ENCODE measurements at places on chromosomes 4 and X. TPM values are rescaled to one million over a fixed set of nuclear protein-coding genes. Genes with fewer than 3 reads are reported as not detected.

DMRTC1B gene
- not detected for polyA plus RNA-seq

DNA sequence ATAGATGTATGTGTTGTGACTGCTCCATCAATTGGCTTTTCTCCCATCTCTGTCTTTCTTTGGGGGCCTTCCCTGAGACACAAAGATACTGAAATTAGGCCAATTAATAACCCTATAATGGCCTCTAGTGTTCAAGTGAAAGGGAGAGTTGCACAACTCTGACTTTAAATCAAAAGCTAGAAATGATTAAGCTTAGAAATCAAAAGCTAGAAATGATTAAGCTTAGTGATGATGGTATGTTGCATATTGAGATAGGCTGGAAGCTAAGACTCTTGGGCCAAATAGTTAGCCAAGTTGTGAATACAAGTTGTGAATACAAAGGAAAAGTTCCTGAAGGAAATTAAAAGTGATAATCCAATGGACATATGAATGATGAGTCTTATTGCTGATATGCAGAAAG, 452.9 kb upstream of the AGA start:
- H3K27ac ChIP-seq = no peak overlapping the region
- H3K4me3 ChIP-seq = no peak overlapping the region
- DNase-seq = no peak
- no peaks in the 10 kb centered on the region for H3K4me1 ChIP-seq
- no peaks in the 10 kb centered on the region for H3K36me3 ChIP-seq

DNA sequence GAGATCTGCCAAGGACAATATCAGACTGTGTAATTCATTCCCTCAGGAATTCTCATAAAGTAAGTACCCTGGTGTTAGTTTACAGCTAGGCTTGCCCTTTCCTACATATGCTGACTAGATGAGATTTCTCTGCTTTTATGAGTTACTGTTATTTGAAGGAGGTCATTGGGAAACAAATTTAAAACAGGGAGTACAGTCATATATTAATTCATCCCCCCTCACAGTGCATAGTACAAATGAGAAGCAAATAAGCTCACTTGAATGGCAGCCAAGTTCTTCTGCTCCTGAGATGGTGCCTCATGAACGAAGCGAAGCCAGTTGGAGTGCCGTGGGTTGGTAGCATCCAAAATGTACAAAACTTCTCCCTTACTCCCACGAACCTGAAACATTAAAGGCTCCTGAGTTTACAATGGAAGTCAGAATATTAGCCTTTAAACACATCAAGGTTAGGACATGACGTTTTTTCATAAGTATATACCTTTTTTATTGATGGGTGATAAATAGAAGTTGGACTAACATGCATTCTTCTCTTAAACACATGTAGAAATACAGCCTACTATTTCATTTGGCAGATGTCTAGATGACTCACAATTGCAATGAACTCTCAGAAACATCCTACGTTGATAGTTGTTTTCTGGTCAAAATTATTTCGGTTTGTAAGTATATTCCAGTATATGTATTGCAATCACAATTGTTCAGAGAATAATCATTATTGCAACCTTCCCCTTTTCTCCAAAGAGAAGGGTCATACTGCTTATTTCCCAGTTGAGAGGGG, 69.2 kb downstream of the PRDM5 start:
- no peak overlapping the region for H3K4me3 ChIP-seq
- no peaks in the 10 kb centered on the region for H3K27me3 ChIP-seq
- H3K4me1 ChIP-seq = no peaks in the 10 kb centered on the region
- no peak for DNase-seq
- no peak overlapping the region for H3K27ac ChIP-seq

SPANXN3 gene
- not detected for polyA plus RNA-seq

GRCh38 chrX:30931920-30932319, 42.9 kb upstream of the TAB3 start:
- DNase-seq = no peak
- no peak overlapping the region for H3K27ac ChIP-seq
- no peaks in the 10 kb centered on the region for H3K4me1 ChIP-seq
- no peaks in the 10 kb centered on the region for H3K36me3 ChIP-seq
- no peaks in the 10 kb centered on the region for H3K27me3 ChIP-seq

DNA sequence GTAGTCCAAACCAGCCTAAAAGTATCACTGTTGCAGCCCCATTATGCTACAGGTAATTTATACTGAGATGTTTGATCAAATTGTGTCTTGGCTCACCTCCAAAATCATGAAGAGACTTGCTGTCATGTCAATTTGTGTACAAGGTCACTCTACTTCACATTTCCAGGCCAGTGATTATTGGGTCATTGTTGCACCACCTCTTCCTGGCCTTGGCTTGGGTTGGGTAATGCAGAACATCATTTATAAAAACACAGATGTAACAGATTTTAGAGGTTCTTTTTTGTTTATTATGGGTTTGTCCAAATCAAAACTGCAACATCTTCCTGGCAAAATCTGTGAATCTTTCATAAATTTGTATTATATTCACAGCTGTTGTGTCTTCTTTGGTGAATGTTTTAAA, 459.5 kb downstream of the ANKRD50 start:
- H3K36me3 ChIP-seq = no peaks in the 10 kb centered on the region
- H3K27ac ChIP-seq = no peak overlapping the region
- no peak for DNase-seq
- no peak overlapping the region for H3K4me3 ChIP-seq
- H3K27me3 ChIP-seq = no peaks in the 10 kb centered on the region

- DNase-seq = peak; percentile 86
- peaks cover 2% of the 10 kb centered on the region for H3K36me3 ChIP-seq
- H3K4me1 ChIP-seq = peaks cover 28% of the 10 kb centered on the region
- no peaks in the 10 kb centered on the region for H3K27me3 ChIP-seq
- peak overlapping the region; percentile 39 for H3K4me3 ChIP-seq
Observed at GRCh38 chr4:76753814-76754213, 144.1 kb downstream of the SOWAHB start.

CCDC149 gene
- polyA plus RNA-seq = 7.8 TPM

GRCh38 chrX:47846040-47846439, 9.3 kb downstream of the ZNF81 start:
- no peak overlapping the region for H3K27ac ChIP-seq
- H3K4me1 ChIP-seq = peaks cover 2% of the 10 kb centered on the region
- no peaks in the 10 kb centered on the region for H3K36me3 ChIP-seq
- H3K4me3 ChIP-seq = no peak overlapping the region
- no peaks in the 10 kb centered on the region for H3K27me3 ChIP-seq

C1QTNF7 gene
- polyA plus RNA-seq = not detected

P2RY8 gene
- not detected for polyA plus RNA-seq

NXF2B gene
- polyA plus RNA-seq = not detected

DNA sequence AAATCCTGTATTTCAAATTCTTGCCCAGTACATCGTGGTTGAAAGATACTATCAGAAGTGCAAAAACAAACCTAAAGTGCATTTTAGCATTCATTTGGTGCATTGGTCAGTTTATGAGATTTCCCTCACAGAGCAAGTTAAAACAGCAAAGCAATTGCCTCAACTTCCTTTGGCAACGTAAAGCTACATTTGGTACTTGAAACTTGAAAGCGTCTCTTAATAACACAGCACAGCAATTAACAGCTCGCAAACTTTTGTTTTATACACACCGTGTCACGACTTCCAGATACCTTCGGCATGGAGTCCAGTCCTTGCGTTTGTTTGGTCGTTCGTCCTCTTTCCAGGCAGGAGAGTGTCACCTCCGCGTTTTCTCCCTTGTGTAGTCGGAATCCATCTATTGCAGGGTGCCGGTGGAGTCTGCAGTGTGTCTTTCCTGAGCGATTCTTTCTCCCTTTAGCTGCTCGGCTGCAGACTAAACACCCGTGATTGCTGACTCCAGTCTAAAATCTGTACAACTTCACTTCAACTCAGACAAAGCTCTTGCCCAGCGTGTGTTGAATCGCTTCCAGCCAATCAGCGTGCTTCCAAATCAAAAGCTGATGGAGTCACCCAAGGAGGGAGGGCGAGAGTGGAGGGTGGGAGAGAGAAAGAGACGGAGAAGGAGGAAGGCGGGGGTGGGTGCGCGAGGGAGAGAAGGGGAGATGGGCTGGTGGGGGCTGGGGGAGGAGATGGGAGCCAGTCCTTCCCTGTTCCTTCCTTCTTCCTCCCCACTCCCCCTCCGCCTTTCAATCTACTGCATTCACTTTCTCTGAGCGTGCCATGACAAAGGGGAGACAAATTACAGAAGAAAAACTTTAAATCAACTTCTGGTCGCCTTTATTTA, at the start of gene PCDH18:
PCDH18 (minus strand) TSS at position 509 of the 883 bp plus-strand sequence; CDS start at position 103, 406 bp downstream.
- peak within 1 kb of the TSS; percentile 58 for H3K4me3 ChIP-seq
- no peaks in the 10 kb centered on the region for H3K27me3 ChIP-seq
- H3K4me1 ChIP-seq = peaks cover 10% of the 10 kb centered on the region
- DNase-seq = peak; percentile 90
- peak within 1 kb of the TSS; percentile 23 for H3K27ac ChIP-seq

DNA sequence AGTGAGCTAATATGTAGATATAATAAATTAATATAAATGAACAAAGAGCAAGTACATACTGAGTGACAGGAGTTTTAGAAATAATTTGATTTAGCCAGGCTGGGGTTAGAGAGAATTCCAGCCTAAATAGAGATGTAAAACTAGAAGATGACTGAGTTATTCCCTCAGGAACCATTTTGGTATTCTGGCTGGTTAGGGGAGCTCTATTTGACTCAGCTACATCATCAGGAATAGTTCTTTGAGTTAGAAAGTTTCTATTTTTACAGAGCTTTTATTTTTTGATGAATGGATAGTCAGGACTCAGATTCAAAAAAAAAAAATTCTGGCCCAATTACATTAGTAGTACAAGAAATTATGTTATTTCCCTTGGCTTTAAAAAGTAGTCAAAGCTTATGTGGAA, 180.4 kb upstream of the MID1 start:
- no peaks in the 10 kb centered on the region for H3K36me3 ChIP-seq
- H3K27ac ChIP-seq = no peak overlapping the region
- no peak overlapping the region for H3K4me3 ChIP-seq
- DNase-seq = no peak
- no peaks in the 10 kb centered on the region for H3K4me1 ChIP-seq

VEGFD gene
- 0.40 TPM for polyA plus RNA-seq

MAGIX gene
- 0.88 TPM for polyA plus RNA-seq

DNA sequence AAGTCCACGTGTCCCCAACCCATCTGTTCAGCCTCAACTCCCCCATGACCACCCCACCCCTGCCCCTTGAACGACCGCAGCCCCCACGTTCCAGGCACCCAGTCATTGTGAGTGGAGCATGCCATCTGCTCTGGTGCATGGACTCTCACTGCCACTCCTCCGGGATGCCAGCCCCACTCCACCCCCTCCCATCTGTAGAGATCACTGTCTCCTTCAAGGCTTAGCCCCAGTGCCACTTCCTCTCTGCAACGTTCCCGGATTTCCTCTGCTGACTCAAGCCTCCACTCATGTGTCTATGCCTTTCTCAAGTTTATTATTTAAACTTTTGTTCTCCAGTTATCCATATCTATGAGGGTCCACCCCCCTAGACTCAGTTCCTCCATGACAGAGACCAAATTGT, 54.0 kb downstream of the MAML3 start:
- peaks cover 89% of the 10 kb centered on the region for H3K4me1 ChIP-seq
- no peak overlapping the region for H3K4me3 ChIP-seq
- peak; percentile 91 for DNase-seq
- H3K36me3 ChIP-seq = no peaks in the 10 kb centered on the region

TCEANC gene
- polyA plus RNA-seq = 0.38 TPM

DNA sequence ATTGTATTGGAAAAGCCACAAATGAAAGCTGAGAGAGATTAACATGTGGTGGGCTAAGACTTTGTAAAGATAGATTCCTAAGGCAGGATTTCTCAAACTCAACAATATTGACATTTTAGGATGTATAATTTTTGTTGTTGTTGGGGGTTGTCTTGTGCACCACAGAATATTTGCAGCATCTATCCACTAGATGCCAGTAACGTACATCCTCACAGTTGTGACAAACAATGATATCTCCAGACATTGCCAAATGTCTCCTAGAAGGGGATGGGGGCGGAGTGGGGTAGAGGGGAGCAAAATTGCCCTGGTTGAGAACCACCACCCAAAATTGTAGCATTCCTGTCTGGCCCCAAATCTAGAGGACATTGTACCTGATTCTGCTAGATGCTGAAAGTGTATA, 14.7 kb upstream of the CBR4 start:
- H3K27me3 ChIP-seq = no peaks in the 10 kb centered on the region
- no peaks in the 10 kb centered on the region for H3K4me1 ChIP-seq
- H3K27ac ChIP-seq = no peak overlapping the region
- H3K36me3 ChIP-seq = no peaks in the 10 kb centered on the region

GRCh38 chr4:15696866-15697265, 6.0 kb upstream of the BST1 start:
- peaks cover 11% of the 10 kb centered on the region for H3K4me1 ChIP-seq
- H3K36me3 ChIP-seq = no peaks in the 10 kb centered on the region
- H3K27me3 ChIP-seq = no peaks in the 10 kb centered on the region
- DNase-seq = no peak

NPY2R gene
- polyA plus RNA-seq = not detected

GRCh38 chr4:112416464-112416863, 99.5 kb downstream of the NEUROG2 start:
- H3K27me3 ChIP-seq = no peaks in the 10 kb centered on the region
- H3K27ac ChIP-seq = no peak overlapping the region
- no peaks in the 10 kb centered on the region for H3K4me1 ChIP-seq
- DNase-seq = no peak
- H3K36me3 ChIP-seq = no peaks in the 10 kb centered on the region

ADGRG4 gene
- 0.08 TPM for polyA plus RNA-seq

GRCh38 chrX:6660567-6661264, 125.8 kb upstream of the VCX3A start:
- no peaks in the 10 kb centered on the region for H3K27me3 ChIP-seq
- no peak overlapping the region for H3K27ac ChIP-seq
- H3K36me3 ChIP-seq = no peaks in the 10 kb centered on the region
- DNase-seq = no peak

Measured in endothelial cell of umbilical vein (primary cell).